ENCODE measurements at places on chromosomes 16 and 17.
A peak's percentile ranks its signal among the peaks of the same experiment; 100 is the strongest.

DNA sequence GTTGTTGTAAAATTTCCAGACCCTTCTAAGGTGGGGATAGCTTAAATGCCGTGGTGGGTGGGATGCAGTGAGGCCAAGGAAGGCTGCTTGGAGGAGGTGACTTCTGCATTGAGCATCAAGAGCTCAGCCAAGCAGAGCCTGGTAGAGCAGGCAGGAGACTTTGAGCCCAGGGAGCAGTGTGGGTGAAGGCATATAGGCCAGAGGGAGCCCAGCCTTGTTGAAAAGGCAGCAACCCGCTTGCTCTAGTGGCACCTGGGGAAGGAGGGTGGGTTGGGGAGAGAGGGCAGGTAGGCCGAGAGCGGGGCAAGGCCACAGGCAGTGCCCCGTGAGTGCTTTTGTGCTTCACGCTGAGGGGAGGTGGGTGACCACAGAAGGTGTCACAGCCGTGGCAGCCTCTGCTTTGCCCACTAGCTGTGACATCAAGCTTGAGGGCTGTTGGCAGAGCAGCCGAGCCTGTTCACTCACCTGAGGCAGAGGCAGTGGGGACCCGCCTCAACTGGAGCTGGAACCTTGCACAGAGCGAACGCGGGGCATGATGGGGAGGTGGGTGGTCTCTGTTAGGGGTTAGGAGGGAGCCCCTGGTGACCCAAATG is 56.1 kb downstream of the IRF8 start:
- DNase-seq = no peak

GRCh38 chr17:36931096-36931696 is 6.1 kb upstream of the LHX1 start:
- no peak for DNase-seq

DNA sequence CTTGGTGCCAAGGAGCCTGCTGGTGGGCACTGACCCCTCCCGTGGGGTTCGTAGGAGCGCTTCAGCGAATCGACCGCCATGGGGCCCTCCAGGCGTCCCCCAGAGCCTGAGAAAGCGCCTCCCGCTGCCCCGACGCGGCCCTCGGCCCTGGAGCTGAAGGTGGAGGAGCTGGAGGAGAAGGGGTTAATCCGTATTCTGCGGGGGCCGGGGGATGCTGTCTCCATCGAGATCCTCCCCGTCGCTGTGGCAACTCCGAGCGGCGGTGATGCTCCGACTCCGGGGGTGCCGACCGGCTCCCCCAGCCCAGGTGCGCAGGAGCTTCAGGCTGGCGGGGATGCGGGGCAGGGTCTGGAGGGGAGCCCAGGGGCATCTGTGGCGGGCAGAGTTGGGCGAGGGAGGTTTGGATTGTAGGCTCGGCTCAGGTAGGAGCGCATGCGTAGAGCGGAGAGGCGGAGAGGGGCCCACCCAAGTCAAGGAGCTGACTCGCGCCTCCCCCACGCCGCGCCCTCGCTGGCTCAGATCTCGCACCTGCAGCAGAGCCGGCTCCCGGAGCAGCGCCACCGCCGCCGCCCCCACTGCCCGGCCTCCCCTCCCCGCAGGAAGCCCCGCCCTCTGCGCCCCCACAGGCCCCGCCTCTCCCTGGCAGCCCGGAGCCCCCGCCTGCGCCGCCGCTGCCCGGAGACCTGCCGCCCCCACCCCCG is 19.8 kb downstream of the FMNL1 start:
- DNase-seq = no peak

- peak; percentile 50 for DNase-seq
These were observed 61.1 kb upstream of the CIBAR2 start for GRCh38 chr16:85173146-85173980.

DNA sequence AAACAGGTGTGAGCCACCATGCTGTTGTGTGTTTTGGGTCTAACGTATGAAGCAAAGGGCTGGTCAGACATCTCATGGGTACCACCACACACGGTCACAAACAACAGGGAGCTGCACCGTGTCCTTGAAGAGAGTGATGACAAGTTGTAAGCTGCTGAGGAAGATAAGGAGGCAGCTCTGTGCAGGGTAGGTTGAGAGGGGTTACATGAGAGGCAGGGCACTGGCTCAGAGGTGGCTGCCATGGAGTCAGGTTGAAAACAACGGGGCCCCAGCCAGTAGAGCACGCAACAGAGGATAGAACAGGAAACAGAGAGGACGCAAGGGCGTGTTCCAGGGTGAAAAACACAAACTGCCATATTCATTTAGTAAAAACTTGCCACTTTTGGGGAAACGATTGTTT is 52.2 kb downstream of the TRARG1 start:
- no peak for DNase-seq

DNA sequence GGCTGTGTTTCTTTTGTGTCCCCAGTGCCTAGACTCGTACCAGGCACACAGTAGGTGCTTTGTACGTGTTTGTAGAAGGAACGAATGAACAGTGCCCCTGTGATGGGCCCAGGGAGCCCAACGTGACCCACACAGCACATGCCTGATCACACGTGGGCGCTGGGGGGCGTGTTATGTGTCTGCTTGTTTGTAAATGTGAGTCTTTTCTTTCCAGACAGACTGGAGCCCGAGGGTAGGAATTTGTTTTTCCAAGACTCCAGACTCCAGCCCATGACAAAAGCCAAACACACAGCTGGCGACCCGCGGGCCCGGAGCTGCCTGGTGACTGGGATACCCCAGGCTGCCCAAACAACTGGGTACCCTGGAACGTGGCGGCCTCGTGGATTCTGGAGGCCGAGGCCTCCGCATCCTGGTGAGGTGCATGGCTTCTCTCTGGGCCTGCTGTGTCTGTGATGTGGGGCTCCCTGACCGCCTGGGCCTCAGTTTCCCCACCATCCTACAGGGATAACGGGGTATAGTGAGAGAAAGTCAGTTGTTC is 14.9 kb upstream of the CBFA2T3 start:
- DNase-seq = no peak

- no peak for DNase-seq
These were observed 1044.4 kb downstream of the CDH8 start for GRCh38 chr16:60991886-60992285.

GRCh38 chr17:2797226-2797625 is 988 bp downstream of the RAP1GAP2 start:
- DNase-seq = no peak

GRCh38 chr17:66967837-66968543 is 3.5 kb downstream of the CACNG4 start:
- DNase-seq = no peak

DNA sequence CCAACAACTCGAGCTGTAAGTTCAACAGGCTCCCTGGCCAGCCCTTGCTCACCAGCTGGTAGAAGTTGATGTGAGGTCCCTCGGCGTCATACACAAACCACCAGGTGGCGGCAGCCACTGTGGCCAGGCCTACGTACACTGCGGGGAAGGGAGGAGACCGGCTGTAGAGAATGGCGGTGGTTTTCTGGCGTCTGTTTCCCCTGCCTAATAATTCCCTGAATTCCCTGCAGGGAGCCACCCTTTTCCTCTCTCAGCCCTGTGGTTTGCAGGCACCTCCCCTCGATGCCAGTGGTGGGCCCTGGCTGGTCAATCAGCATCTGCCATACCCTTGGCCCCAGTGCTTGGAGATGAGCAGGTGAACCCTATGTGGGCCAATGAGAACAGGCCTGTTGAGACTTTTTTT is 18.9 kb upstream of the P2RX1 start:
- DNase-seq = no peak

DNA sequence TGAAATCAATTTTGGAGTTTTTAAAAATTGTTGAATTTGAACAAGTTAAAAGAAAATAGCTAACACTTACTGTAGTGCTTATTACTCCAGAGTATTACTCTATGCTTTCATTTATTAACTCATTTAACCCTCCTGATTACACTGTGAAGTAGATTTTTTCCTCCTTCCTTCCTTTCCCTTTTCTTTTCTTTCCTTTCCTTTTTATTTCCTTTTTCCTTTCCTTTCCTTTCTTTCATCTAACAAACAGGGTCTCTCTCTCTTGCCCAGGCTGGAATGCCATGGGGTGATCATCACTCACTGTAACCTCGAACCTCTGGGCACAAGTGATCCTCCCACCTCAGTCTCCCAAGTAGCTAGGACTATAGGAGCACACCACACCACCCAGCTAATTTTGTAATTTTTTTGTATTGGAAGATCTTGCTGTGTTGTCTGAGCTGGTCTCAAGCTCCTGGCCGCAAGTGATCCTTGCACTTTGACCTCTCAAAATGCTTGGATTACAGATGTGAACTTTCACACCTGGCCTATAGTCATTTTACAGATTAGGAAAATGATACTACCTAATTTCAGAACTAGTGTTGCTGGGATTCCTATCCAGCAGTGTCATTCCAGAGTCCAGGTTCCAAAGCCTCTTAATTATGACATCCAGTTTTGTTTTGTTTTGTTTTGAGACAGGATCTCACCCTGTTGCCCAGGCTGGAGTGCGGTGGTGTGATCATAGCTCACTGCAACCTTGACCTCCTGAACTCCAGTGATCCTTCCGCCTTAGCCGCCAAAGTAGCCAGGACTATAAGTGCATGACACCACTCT is 59.9 kb downstream of the TAOK1 start:
- DNase-seq = no peak

DNA sequence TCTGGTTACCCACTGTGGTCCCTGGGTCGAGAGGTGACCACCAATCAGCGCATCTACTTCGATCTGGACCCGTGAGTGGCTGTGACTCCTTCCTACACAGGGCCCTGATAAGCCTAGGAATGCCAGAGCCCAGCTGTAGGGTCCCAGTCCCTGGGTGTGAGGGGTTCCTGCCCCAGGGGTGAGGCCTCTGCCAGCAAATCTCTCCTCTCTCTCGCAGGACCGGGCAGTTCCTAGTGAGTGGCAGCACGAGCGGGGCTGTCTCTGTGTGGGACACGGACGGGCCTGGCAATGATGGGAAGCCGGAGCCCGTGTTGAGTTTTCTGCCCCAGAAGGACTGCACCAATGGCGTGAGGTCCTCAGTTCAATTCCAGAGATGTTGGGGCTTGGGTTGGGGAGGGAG is 2.2 kb upstream of the EFNB3 start:
- no peak for DNase-seq

- DNase-seq = no peak
These were observed 77.2 kb upstream of the MON1B start for GRCh38 chr16:77113835-77114234.

DNA sequence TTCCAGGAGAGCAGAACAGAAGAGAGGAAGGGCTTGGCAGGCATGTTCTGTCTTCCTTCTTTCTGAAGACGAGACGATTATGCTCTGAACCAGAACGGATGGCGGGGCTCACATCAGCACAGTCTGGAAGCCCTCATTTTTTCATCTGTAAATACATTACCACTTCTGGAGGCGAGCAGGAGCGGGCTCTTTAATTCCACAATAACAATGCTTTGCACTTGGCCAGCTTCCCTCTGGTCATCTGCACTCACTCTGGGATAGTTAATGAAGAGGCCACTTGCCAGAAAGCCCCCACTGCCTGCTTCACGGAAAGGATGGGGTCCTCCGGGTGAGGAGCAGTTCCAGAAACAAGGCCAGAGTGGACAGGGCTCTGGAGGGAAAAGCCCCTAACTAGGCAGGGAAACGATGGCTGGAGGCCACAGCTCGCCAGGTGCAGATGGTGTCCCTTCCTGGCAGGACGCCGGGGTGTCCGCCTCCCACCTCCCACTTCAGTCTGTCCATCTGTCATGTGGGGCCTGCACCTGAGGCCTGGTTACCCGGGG is 13.1 kb upstream of the BCAR1 start:
- no peak for DNase-seq

DNA sequence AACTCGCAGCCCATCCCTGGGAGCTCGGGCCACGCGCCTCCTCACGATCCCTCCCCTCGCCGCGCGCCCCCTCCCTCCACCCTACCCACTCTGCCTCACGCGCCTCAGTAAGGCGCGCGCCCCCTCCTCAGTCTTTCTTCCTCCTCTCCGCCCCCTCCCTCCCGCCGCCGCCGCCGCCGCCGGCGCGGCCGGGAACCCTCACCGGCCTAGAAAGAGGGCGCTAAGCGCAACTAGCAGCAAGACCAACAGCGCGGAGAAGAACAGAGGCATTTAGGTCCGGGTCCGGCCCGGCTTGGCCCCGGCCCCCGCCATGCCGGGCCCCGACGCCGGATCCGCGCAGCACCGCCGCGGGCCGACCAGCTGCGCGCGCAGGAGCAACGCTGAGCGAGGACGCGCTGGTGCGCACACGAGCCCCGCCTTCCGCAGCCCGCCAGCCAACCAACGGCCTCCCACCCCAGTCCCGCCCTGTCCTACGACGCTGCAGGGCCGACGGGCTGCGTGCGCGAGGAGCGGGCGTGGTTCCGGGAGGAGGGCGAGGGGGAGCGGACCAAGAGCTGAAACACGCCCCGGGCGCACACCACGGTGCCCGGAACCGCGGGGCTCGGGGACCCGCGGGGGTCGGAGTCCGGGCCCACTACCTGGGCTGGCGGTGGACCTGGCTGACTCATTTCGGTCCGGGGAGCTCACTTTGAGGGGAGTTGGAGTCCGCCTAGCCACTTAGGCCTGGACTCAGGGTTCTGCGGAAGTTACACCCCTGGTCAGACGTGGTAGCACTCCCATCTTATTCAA is at the start of gene BLTP2:
Gene BLTP2 (minus strand): TSS at position 372 of the 789 bp plus-strand sequence. CDS start 102 bp downstream, at position 270.
- DNase-seq = peak; percentile 90

DNA sequence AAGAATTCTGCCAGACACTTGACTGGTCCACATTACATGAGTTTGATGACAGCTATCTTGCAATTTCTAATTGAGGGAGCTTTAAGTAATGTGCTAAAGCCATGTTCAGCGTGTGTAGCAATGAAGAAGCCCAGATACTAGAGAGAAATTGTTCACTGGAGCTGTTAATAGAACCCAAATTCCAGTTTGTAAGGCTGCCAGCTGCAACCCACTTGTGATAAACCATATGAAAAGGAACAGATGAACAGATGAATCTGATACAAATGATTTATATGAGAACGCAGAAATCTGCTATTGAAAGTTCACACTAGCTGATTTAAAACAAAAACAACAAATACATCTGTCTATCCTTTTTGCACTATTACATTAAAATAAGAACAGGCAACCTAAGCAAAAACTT is 6.2 kb downstream of the NACA2 start:
- no peak for DNase-seq

DNA sequence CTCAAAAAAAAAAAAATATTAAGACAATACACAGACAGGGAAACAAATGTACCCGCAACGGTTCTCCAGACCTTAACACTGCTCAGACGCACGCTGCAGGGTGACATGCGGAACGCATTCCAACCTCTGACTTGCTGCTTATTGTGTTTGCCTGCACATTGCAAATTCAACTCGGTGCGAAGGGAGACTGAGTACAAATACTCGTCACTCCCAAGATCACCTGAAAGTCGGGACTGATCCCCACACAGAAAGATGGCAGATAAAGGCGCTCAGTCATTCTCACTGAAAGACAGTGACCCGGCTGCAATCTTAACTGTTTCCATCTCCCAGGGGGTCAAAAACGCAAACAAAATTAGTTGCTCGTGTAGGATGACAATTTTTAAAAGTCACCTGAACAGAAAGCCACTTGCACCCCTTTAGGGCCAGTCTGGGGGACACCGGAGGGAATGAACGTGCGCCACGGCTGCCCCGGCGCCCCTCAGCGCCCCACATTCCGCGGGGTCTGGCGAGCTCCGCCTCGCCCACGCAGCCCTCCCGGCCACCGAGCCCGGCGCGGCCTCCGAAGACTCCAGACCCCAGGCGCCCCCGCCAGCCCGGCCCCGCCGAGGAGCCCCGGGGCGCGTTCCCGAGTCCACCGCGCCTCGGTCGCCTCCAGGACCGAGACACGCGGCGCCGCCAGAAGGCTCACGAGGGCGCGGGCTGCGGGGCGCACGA is 589 bp downstream of the CLCN7 start:
- DNase-seq = no peak
